Myometrial cell (primary cell): ENCODE measurements at places on chromosomes 3 and 15. TPM values are rescaled to one million over a fixed set of nuclear protein-coding genes. Genes with fewer than 3 reads are reported as not detected.

Gene RTP1
- not detected in 2 replicates for total RNA-seq

Gene FEM1B
- 13.0 and 20.6 TPM in 2 replicates for total RNA-seq

Gene MTHFS
- total RNA-seq, result 11.2 and 34.0 TPM in 2 replicates

Gene SHF
- 2.0 and 7.8 TPM in 2 replicates for total RNA-seq

Gene EPB42
- total RNA-seq, result not detected in 2 replicates

Gene TMEM40
- not detected in 2 replicates for total RNA-seq

Gene SLC2A2
- not detected in 2 replicates for total RNA-seq

Gene TUBGCP5
- 17.0 and 17.4 TPM in 2 replicates for total RNA-seq

Gene CTSH
- total RNA-seq, result 33.7 and 78.2 TPM in 2 replicates

Gene CHRFAM7A
- not detected in 2 replicates for total RNA-seq

Gene GATM
- under 0.01 TPM in 1 of 2 replicates, not detected in the other for total RNA-seq

Gene CHCHD4
- total RNA-seq, result 17.3 and 17.7 TPM in 2 replicates

Gene EFCC1
- not detected in 2 replicates for total RNA-seq

Gene ISLR
- total RNA-seq, result 136 and 187 TPM in 2 replicates
